Chondrocyte (in vitro differentiated cells): ENCODE measurements at places on chromosomes 12 and 14. TPM values are rescaled to one million over a fixed set of nuclear protein-coding genes. Genes with fewer than 3 reads are reported as not detected.

DNA sequence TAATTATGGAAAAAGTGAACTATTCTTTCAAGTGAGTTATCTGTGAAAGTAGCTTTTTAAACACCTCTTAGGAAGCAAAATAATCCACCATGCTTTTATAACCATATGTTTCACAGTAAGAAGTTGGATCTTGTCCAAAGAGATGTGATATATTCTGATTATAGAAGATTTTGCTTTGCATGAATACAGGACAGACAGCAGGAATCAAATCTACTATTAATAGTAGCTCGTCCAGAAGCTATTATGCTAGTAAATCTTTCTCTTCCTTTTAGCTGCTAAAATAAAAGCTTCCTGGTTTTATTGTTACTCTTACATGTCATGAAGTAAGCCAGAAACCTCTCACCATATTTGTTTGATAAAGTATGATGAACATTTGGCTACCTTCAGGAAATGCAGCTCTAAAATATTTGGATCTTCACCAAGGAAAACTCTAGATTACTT lies 257.0 kb downstream of the IPO8 start:
- no peak for DNase-seq

DNA sequence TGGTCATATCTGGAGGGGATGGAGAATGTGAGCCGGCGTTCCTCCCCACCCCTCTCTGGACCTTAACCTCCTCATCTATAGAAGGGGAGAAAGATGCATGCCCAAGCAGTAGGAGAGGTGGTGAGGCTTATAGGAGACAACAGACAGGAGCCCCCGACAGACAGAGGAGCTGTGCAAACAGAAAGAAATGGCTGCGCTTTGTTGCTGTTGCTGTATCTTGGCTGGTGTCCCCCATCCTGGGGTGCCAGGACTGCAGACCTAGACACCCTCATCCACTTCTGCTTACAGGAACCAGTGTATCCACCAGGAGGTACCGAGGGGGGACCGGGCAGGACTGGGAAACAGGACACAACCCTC lies 397 bp downstream of the SERPINA1 start:
- no peak for DNase-seq

- DNase-seq = no peak
Observed at GRCh38 chr12:79691511-79692248, 916 bp upstream of the PAWR start.

SERPINA1 gene
- total RNA-seq = 0.20 TPM in 1 of 3 replicates, not detected in the others

GRCh38 chr14:72892879-72893635 lies 844 bp downstream of the DPF3 start:
- DNase-seq = no peak

GRCh38 chr14:89029961-89030694 lies 205.7 kb downstream of the TTC8 start:
- no peak for DNase-seq

- DNase-seq = no peak
Observed at GRCh38 chr12:41108032-41108431, 80.1 kb upstream of the PDZRN4 start.
